ENCODE measurements at places on chromosomes 12 and 14.

DNA sequence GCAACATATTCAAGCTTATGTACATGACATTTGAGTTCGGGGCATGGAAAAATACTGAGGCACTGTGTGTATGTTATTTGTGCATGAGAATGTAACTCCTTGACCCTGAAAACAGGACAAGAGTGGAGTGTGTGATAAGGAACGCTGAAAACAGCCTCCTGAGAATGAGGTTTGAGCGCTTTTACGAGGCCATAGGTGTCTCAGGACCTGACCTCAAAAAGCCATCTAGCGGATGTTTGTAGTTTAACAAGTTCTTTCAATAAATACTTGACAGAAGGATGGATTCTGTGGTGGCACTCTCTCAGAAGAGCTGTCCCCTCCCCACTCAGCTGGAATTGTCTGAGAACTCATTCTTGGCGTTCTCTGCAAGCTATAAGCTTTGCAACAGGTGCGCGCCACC, 350.5 kb upstream of the TMTC1 start:
- DNase-seq: peak; percentile 41

DNA sequence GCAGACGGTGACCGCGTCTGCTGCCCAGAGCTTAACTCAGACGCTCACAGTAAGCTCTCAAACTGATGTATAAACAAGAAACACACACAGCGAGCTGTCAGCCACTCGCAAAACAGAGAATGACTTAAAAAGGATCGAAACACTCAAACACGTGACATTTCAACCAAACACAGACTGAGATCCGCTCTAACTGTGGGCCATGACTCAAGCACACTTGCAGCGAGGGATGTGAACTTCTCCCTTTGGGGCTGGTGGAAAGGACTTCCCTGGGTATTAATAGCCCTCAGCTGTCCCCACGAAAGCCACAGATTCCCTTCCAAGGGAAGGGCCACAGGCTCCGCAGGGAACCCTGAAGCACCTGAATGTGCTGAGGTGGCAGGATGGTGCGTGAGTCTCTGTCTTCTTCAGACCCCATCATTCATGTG, 29.1 kb downstream of the CCDC88C start:
- DNase-seq: no peak

- no peak for DNase-seq
These were observed 85.5 kb downstream of the GXYLT1 start for GRCh38 chr12:42059127-42059526.

GRCh38 chr12:109702111-109702841, 11.3 kb upstream of the FAM222A start:
- no peak for DNase-seq

- DNase-seq: no peak
These were observed at the start of gene ARHGAP9 for GRCh38 chr12:57479376-57480115. Gene ARHGAP9, minus strand, starts transcription at chr12:57479866. Its CDS starts 460 bp downstream, at chr12:57479406.

DNA sequence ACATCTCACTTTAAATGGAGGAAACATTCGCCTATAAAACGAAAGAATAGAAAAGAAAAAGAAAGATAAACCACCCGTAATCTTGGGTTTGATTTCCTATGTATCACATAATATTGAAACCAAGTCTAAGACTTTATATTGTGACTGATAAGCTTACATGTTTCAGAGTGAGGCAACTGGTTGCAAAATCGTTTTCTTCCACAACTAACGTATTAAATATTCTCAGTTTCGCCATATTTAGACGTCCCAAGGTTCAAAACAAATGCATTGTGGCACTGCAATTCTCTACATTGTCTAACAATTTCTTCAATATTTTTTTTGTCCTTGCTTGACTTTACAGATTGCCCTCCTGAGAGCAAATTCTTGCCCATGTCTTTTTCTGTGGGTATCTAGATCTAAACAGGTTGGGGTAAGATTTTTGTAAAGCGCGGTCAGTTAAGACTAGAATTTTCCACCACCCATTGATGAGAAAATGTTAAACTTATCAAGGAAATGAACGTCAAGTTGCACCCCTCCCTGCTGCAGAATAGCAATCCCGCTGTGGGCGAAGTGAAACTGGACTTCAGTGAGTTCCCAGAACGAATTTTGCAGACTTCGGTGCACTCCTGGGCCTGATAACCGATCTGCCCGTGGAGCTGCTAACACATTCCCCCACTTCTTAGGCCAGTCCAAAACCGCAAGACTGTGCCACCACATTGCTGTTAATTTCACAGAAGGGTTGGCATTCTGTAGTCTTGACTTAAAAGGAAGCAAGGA, 2.7 kb downstream of the TBX3 start:
- DNase-seq: no peak

GRCh38 chr12:116402163-116402939, 124.9 kb upstream of the MED13L start:
- DNase-seq: no peak

DNA sequence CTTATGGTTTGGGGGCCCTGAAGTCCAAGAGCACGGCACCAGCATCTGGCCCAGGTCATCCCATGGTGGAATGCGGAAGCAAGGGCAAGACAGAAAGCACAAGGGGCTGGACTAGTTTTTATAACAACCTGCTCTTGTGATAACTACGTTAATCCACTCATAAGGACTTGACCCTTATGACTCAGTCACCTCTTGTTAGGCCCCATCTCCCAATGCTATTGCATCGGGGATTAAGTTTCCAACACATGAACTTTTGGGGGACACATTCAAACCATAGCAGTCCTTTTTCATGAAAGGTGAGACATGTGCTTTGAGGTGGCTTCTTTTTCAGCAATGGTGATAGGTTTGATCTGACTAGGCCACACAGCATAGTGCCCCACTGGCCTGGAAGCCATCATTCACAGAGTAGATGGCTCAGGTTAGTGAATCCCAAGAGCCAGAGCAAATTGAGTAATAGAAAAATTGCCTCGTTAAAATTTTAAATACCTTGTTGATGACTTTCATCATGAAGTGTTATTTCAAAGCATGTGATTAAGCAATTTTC, 12.1 kb downstream of the FRMD6 start:
- DNase-seq: no peak

- DNase-seq: no peak
These were observed 8.4 kb downstream of the CLBA1 start for GRCh38 chr14:104993808-104994591.

DNA sequence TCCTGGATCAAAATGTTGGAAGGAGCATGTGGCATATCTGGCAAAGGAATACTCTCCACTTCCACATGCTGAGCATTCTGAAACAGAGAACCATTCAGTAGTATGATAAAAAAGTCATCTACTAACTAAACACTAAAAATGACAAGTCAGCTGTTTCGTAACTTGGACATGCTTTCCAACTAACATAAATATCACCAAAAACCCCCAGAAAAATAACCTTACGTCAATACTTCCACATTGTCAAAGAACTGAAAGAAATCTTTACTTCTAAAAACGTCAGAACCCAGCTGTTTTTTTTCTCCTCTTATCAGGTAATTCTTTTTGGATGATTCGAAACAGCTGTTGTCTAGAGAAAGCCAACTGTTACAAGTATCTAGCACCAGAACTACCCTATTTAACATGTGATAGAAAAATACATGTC, 8.2 kb downstream of the WBP11 start:
- no peak for DNase-seq

DNA sequence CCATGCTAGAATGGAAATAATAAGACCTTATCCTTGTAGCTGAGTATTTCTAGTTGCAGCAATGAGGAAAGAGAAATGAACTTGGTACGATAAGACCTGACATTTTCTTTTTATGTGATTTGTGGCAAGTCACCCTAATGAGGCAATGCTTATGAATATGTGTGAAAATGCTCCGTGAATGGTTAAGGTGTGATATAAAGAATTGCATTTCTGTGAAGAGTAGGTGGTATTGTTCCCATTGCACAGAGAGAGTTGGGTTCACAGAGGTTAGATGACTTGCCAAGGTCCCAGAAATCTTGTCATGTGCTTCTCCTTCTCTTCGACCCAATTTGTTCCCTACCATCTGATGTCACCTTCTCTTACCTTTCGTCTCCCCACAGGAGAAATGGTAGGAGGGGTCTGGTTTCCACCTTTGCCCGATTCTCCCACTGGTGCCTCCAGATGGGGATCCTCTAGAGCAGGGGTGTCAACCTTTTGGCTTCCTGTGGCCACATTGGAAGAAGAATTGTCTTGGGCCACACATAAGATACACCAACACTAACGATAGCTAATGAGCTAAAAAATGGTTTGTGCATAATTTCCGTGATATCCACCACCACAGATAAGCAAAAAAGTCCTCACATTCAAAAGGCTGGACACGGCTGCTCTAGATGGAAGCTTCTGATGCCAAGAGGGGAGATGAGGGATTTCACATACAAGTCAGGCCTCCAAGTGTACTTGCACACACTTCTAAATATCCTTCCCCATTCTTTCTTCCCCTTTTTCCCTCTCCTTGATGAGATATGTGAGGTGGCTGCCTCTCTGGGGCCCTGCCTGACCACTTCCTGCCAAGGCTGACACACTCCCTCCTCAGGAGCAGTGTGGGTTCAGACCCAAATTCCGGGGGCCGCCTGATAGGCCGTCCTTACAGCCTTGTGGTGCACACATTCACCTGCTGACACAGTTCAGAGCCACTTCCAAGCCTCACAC, 96.1 kb downstream of the PLXNC1 start:
- no peak for DNase-seq

Data from HEK293T (cell line).